CD8-positive, alpha-beta T cell (primary cell): ENCODE measurements at places on chromosomes 11 and 22.

DNA sequence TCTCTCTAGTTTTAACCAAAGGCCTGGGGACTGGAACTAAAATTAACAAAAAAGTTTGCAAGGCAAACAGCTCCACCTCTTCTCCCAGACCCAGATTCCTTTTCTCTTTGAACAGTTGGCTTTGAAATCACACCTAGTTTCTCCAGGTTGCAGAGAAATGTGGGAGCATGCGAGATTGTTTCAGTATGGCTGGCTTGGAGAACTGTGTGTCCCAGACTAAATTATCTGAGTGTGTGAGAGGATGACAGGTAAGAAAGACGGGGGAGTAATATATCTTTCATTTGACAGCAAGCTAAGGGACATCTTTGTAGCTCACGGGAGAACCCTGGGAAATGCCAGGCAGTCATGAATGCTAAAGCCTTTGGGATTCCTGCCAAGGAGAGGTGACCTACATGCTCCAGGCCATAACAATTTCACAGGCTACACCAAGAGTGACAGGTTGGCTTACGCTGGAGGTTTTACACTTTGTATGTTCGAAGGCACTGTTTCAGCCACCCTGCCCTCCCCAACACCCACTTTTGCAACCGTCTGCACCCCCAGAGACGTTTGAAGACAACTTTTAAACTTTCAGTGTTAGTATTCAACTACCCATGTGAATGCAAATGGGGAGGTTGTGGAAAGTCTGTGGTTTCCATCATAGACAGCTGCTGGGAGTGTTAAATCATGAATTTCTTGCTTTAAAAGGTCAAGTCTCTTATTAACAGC lies 109.3 kb upstream of the SNX19 start:
- no peak for DNase-seq

- DNase-seq = no peak
These were observed 594.8 kb upstream of the B3GAT1 start for GRCh38 chr11:135006800-135007199.

DNA sequence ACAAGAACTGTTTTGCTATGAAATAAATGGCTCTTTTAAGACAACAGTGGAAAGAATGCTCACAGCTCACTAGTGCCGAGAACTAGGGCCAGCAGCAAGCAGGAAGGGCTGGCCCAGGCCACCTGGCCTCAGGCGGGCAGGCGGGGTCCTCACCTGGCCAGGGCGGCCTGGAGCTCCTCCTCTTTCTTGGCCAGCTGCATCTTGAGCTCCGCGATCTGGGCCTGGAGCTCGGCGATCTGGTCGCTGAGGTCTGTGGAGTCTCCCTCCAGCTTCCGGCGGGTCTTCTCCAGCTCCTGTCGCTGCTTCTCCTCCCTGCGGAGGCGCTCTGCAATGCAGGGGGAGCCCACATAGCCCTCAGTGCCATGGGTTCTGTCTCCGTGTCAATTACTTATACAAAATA lies 43.8 kb downstream of the APOL1 start:
- DNase-seq = no peak

DNA sequence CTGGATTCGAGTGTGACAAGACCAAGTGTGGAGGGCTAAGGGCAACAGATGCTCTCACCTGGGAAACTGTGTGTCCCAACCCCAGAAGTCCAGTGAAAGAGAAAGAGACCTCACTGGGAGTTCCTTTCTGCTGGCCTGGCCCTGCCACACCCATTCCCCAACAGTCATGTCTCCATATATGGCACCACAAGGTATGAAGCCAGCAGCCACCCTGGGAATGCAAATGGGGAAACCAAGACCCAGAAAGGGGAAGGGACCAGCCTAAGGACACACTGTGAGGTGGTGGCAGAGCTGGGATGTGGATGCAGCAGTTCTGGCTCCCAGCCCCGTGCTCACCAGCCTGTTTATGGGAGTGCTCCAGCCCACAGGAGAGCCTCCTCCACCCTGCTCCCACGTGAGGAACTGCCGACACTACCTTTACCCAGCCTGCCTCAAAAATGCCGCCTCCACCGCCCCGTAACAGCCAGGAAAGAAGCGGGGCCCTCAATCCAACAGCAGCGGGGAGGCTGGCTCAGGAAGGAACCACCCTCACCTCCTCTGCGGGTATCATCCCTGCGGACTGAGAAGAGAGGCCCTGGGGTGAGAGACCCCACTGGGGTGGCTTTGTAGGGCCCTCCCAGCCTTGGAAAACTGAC lies 12.6 kb downstream of the LMO1 start:
- DNase-seq = no peak

DNA sequence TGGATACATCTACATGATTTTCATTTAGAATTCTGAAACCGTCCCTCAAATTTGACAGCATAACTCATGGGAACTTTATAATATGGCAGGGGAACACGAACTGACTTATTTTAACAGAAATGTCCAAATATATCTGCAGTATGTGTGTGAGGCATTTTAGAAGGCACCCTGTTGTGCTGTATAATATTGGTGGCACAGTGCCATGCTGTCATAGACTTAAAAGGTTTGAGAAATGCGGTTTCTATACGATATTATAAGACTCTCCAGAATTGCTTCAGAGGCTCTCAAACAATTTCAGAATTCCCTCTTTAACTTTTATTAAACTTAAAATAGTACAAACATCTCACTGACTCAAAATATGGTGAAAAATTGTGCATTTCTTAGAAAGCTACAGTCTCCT lies 181.6 kb downstream of the MSANTD4 start:
- no peak for DNase-seq

- DNase-seq = no peak
These were observed 42.9 kb downstream of the GAB4 start for GRCh38 chr22:16965083-16965482.

- DNase-seq = no peak
These were observed 22.7 kb upstream of the IL17REL start for GRCh38 chr22:50035131-50035881.

DNA sequence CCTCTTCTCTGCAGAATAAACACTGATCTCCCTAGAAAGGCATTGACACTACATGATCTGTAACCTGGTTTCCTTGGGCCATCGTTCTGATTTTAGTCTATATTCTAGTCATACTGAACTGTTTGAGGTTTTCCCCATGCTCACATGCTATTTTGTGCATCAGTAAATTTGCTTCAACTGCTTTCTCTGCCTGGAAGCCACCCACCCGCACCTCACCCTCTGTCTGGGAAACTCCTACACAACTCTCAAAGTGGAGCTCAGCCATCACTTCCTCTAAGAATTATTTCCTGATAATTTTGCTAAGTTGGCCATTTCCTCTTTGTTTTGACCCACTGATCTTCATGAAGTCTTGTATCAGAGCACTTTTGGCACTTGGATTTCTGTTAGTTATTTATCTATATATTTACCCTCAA lies 36.1 kb downstream of the MMP20 start:
- DNase-seq = no peak

DNA sequence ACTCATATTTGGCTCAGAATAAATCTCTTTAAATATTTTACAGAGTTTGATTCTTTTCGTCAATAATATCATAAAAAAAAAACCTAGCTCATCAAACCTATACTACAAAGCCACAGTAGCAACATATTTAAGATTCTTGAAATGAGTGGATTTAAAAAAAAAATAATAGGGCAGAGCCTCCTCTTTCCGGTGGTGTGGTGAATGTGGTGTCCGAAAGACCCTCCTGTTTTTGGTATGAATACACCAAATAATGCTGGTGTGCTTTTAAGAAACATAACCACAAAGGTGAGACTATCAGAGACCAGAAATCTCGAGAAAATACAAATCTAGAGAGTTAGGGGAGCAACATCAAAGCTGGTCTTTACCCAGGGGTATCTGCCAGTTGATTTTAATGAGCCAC lies 342.6 kb downstream of the TBC1D22A start:
- DNase-seq = no peak

DNA sequence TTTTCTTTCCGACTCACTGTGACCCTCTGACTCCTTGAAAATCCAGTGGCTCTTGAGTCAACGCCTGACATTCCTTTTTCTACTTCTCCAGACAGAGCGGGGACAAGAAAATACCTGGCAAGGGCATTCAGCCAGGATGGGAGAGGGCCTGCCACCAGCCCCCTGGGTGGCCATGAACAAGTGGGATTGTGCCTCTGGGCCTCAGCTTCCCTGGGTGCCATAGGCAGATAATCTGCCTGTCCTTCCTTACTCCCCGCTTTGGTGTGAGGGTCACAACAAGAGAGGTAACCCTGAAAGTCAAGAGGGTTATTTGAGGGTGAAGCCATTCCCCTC lies 613.9 kb upstream of the CADM1 start:
- DNase-seq = no peak

- DNase-seq = no peak
These were observed 13.4 kb upstream of the MGAT3 start for GRCh38 chr22:39443398-39443797.

- no peak for DNase-seq
These were observed 39.9 kb downstream of the TRAF6 start for GRCh38 chr11:36469881-36470802.

DNA sequence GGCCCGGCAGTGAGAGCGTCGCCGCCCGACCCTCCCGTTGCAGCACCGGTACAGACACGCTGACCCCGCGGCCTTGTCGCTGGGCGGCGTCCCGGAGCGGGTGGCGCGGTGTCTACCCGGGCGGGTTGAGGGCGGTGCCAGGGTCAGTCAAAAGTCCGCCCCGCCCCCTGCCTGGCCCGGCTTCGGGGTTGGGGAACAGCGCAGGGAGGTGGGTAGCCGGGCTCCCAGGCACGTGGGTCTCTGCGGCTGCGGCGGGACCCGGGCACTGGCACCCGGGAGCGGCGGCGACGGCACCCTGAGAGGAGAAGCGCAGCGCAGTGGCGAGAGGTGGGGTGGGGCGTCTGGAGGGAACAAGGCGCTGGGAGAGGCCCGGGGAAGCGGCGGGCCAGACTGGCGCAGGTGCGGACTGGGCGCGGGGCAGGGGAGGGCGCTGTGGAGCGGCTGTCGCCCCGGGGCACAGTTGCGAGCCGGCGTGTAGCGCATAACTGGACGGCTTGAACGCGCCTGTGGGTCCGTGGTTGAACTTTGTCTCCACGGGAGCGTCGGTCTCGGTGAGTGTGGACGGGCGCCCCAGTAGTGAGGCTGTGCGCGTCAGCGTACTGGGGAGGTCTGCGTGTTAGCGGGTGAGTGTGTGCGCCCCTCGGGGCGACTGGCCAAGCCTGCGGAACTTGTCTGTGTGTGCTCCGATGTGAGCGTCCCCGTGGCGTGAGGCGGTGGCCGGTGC lies at the start of gene P2RY2:
Gene P2RY2, plus strand, starts transcription at position 176 of the 724 bp plus-strand sequence. CDS start 15,879 bp downstream, outside the sequence.
- no peak for DNase-seq

- peak; percentile 61 for DNase-seq
These were observed 52.5 kb upstream of the CLDN5 start for GRCh38 chr22:19576460-19577421.

DNA sequence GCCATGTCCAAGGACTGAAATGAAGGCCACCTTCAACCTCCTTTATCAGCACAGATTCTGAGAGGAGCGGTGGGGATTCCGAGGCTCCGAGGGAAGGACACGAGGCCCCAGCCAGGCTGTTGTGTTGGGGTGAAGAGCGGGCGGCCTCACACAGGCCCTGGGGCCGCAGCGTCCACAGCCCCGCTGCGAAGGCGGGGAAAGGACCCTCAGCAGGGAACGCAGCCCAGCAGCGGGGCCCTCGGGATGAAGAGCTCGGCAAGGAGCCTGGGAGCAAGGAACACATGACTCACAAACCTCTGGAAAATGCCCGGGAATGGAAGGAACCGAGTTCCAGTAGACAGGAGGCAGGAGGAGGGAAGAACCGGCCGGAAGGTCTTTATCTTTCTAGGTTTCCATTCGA lies 227.2 kb downstream of the BRD1 start:
- no peak for DNase-seq

DNA sequence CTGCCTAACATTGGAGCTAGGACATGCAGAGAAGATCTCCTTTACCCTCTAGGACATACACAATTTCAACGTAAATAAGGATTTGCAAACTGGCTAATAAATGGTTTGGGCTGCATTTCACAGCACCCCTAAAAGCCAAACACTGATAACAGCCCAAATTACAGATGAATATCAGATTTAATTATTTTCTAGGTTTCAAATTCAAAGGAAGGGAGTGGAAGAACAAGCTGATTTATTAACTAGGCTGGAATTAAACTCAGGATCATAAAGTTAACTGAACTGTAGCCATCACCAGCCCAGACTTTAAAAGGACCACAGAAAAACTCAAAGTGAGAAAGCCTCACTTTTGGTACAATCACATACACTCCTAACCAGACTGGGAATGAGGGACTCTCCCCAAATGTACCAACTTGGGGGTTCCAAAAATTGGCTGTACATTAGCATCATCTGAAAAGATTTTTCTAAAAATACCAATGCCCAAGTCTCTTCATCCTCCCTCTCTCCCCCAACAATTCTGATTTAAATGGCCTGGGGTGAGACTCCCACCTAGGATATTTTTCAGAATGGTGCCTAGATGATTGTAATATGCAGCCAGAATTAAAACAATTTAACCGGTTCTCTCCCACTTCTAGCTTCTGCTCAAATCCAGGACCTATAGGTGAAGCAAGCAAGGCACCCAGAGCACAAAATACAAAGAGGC lies 43.5 kb downstream of the SYTL2 start:
- DNase-seq = no peak

DNA sequence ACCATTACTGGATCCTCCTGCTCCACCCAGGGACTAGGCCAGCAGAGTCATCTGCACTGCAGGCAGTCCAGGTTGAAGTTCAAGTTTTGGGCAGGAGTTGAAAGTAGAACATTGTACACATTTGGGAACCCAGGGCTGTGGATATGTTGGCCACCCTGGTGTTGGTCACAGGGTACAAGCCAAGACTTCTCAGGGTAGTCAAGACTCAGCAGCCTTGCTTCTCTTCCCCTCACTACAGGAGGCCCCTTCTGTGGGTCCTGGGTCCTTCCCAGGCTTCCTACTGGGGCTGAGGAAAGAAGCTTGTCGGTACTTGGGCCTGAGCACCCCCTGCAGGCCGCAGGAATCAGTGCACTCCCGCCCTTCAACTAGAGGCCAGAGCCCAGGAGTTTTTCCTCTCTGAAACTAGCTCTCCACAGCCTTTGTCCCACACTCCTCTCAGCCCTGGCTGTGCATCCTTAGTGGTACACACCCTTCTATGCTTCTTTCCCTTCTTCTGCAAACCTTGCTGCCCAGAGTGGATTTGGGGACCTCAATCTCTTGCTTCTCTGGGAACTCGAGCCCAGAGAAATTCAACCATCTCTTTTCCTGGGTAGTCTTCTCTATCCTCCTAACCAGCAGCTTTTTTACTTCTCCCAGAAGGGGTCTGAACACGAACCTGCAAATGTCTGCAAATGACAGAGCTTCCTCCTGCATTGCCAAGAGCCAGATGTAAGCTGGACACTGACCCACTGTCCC lies 2.6 kb upstream of the HPX start:
- DNase-seq = peak; percentile 74

- no peak for DNase-seq
These were observed 11.9 kb downstream of the TTLL1 start for GRCh38 chr22:43077121-43077877.
